ENCODE measurements at places on chromosomes 11 and 22.

- no peak for DNase-seq
Measured at GRCh38 chr11:2898366-2899079, 12.9 kb upstream of the CDKN1C start.

DNA sequence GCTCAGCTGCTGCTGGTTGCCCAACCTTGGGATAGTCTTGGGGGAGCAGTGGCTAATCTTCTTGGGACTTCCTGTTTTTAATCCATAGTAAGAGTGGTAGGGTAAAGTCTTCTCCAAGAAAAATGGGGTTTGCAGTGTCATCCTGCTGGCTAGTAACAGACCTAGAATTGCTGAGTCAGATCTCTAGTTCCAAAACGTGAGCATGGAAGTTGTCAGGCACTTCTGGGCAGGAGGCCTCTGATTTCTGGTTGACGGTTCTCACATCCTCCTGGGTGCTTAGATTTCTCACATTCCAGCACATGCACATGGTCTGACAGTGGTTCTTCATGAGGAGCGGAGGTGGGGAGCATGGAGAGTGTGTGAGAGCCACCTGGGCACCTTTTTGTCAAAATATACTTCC lies 410.0 kb downstream of the OPCML start:
- no peak for DNase-seq

GRCh38 chr11:8015753-8016239 lies 28.7 kb downstream of the EIF3F start:
- DNase-seq: no peak

DNA sequence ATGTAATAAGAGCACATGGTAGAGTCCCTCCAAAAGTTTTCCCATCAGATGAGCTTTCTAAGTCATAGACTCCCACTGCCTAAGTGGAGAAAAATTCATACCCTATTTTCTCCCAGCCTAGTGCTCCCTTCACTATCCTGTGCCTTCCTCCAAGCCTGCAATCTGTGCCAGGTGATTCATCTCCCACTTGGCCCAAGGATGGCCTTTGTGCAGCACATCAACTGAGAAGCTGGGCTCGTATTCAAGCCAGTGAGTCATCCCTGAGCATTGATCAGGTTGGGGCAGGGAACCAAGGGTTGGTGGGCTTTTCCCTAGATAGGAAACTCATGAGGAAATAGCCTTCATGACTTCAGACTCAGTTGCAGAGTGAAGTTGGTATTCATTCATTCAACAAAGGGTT lies 64.6 kb downstream of the PANX1 start:
- no peak for DNase-seq

DNA sequence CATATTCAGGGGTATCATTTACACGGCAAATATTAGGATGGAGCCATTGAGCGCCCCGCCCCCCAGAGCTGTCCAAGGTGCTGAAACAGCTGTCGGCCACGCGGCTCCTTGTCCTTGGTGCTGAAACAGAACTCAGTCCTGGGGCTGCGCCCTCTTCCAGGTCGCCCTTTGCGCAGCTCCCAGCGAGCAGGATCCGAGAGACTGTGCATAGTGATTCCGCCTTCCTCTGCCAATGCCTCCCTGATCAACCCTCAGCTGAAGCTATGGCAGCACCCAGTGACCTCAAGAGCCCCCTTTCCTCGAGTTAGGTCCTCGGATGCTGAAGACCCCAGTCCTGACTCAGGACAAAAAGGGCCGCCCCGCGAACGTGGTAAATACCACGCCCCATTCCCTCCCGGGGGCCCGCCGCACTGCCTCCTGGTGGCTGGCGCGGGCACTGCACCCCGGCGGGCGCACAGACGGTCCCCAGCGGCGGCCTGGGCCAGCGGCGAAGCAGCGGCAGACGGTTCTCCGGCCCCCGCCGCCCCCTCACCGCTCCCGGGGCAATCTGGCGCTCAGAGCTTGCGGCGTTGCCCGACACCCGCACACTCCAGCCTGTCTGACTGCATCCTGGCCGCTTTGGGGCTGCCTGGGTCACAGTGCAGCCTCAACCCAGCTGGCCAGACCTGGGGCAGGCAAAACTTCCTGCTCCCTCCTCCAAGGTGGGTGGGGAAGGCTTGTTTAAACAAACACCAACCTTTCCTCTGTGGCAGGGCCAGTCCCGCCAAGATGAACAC lies 13.4 kb downstream of the SYT7 start:
- no peak for DNase-seq

GRCh38 chr11:104028476-104029263 lies 7.8 kb upstream of the DDI1 start:
- peak; percentile 70 for DNase-seq

All from NCI-H526 (cell line).